ENCODE measurements at places on chromosomes 1 and 21.

DNA sequence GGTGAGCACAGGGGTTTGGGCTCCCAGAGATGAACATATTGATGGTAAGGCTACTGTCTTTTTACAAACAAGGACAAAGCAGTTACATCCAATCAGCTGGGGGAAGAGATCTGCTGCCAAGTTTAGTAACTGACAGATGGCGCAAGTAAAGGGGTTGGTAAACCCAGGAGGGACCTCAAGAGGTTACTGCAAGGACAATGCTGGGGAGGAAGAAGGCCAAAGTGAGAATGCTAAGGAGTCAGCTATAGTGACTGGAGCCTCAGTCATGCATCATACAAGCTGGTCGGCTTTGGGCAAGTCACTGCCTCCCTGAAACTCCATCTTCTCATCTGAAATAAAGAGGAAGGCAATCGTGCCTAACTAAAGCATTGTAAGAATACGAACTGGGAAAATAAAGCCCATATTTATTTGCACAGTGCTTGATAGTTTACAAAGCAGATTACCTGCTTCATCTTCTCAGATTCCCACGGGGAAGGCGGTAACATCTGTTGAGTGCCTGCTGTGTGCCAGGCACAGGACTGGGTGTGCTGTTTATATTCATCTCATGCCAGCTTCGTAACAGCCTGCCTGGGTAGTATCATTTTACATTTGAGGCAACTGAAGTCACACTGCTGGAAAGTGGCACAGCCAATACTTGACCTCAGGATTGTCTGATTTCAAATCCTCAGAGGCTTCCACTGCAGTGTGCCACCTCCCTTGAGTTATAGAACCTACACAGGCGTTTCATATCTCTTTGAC is 114.8 kb downstream of the BEND5 start:
- DNase-seq, result no peak

- peak; percentile 36 for DNase-seq
These were observed 43.0 kb downstream of the JAK1 start for GRCh38 chr1:64923294-64923718.

- peak; percentile 39 for DNase-seq
These were observed 125.1 kb downstream of the MRPS6 start for GRCh38 chr21:34198231-34199120.

DNA sequence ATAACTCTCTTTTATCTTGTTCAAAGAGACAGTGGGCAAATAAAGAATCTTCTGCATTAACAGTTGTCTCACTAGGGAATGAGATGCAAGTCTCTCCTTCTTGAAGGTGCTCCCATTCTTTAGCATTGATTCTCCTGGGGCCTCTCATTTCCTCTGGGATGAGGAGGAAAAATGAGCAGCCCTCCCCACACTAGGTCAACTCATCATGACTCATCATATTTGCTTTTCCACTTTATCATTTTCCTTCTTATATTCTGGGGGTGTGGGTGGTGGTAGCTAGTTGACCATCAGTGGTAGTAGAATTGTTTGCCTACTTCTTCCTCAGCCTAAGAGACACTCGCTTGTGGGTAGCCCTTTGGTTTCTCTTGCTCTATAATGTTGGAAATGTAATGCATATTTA is 182.0 kb upstream of the C1orf87 start:
- DNase-seq, result no peak

DNA sequence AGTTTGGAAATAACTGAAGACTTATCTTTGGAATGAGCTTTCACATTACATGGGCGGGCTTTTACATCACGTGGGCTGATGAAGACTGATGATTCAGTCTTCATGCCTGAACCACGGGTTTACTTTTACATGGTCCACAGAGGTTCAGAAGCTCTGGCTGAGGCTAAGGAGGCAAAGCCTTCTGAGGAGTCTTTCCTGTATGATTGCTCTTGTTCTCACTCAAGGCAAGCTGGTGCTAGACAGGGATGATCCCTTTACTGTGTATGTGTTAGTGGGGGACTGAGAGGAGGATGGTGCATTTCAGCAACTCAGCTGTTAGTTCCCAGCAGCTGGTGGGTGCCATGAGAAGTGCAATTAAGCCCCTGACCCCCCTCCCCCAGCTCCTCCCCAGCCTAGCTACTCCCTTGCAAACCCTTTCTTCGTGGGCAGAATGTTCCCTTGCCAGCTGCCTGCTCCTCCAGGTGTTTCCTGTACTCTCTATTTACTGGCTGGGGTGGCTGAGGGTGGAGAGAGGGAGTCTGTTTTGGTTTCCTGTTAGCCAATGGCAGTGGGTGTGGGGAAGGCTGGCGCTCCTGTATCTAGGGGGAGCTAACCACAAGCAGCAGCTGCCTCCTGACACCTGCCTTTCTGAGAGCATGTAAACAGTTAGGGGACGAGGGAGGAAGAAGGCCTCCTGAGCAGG is 15.4 kb downstream of the BTG2 start:
- DNase-seq, result peak; percentile 57

DNA sequence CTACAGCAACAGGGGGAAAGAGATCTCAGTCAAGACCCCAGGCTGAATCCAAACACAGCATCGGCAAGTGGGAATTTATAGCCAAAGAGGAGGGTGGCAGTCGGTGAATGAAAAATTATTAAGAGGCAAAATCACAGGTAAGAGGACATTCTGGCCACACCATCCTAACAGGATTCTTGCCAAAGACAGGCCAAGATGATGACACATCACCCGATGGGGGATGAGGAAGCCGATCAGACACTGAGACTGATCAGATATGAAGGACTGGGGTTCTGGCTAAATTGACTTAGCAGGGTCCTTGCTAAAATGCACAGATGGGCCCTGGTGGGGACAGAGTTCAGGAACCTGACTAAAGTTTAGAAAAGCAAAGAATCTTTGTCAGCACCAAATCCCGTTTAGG is 402.2 kb downstream of the SMYD3 start:
- DNase-seq, result no peak

GRCh38 chr1:85047472-85048295 is 616 bp downstream of the MCOLN3 start:
- no peak for DNase-seq

- no peak for DNase-seq
These were observed 15.1 kb upstream of the PCP4 start for GRCh38 chr21:39852021-39852721.

DNA sequence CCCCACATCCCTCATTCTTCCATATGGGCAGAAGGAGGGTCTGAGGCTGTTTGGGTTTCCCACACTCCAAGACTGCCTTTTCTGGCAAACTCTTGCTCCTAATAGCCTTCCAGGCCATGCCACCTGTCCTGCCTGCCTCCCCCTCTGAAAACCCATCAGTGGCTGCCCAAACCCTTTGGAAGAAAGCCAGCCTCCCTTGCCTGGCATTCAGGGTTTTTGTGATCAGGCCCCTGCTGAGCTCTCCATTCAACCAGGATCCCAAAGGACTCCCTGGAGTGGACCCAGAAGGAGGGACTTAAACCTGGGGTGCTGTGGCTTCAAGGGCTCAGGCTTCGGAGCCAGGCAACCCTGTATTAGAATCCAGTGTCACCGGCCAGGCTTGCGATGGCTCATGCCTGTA is 4.2 kb upstream of the GUCA2A start:
- no peak for DNase-seq

- DNase-seq, result no peak
These were observed 30.4 kb downstream of the PLXNA2 start for GRCh38 chr1:208213786-208214185.

DNA sequence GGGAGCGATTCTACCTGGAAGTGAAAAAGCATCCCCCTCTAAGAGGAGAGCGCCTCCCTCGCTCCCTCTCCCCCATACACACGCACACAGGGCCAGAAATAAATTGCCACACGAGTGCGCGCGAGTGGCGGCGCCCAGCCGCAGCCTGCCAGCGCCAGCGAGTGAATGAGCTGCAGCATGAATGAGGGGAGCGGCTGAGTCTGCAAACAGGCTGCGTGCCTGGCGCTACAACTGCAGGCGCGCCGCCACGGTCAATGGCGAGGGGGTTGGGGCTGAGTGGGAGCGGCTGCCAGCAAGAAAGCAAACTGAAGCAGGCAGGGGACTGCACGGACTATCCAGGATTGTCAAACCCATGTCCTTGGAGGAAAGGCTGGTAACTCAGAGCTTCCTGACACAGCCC is 2.2 kb downstream of the CAMK1G start:
- no peak for DNase-seq

DNA sequence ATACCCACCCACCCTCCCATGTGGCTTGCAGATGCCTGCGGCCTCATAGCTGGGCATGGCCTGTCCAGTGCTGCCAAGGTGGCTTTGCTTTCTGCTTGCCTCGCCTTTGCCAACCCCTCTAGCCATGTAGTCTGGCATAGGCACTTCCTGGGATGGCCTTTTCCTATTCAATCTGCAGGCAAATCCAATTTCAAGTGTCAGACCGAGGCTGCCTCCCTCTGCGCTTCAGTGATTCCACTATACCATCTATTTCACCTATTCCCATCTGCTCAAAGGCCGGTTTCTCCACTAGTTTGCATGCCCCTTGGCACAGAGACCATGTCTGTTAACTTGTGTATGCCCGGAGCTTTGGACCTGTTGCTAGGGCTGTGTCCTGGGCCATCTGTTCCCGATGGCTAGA is 3.8 kb upstream of the ZBTB21 start:
- DNase-seq, result no peak

GRCh38 chr1:37485902-37486679 is 11.7 kb downstream of the ZC3H12A start:
- DNase-seq, result no peak

GRCh38 chr1:32138965-32139364 is 31.1 kb downstream of the KPNA6 start:
- DNase-seq, result no peak

GRCh38 chr1:55572878-55573734 is 357.9 kb upstream of the USP24 start:
- DNase-seq, result no peak

- no peak for DNase-seq
These were observed 138.8 kb downstream of the HHAT start for GRCh38 chr1:210467440-210468043.

- DNase-seq, result no peak
These were observed 386.6 kb upstream of the NFIA start for GRCh38 chr1:60695716-60696171.

Data from activated CD4-positive, alpha-beta T cell treated with anti-CD3 and anti-CD28 coated beads, Interleukin-2, Interleukin-4, amounts not matched to agents 100 ng/mL and 50 ng/mL, durations not matched to agents 16 hours and 8 hours (primary cell).